Aorta (tissue), 5 donors: ENCODE measurements at places on chromosomes 12 and 14. TPM values are rescaled to one million over a fixed set of nuclear protein-coding genes. Genes with fewer than 3 reads are reported as not detected.

ZBTB1 gene
- total RNA-seq: 33.8 TPM

CCDC184 gene
- 2.2 TPM for total RNA-seq

GPX2 gene
- not detected for total RNA-seq

B3GNT4 gene
- total RNA-seq: not detected

SYCP3 gene
- 0.48 TPM for total RNA-seq

GRCh38 chr14:64860039-64860438 is 19.7 kb downstream of the SPTB start:
- no peak overlapping the region for H3K27ac ChIP-seq
- H3K27me3 ChIP-seq: no peaks in the 10 kb centered on the region
- no peak for DNase-seq
- no peaks in the 10 kb centered on the region for H3K36me3 ChIP-seq
- no peak overlapping the region for H3K4me3 ChIP-seq

ADAM20 gene
- total RNA-seq: 3.8 TPM

DNA sequence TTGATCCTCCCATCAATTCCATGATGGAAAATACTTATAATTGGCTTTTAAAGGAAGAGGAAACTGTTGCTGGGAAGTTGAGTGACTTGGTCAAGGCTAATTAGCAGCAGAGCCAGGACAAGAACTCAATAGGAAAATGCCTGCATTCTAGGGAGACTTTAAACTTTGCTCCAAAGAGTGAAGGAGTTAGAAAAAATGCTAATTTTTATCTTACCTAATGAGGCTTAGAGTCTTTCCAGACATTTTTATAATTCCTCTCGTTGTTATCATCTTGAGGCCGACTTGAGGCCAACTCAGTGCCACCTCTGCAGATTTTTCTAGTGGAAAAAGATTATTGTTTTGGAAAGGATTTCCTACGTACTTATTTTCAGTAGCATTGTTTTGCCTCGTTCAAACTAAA is 344.6 kb downstream of the ETNK1 start:
- H3K36me3 ChIP-seq: no peaks in the 10 kb centered on the region
- H3K4me1 ChIP-seq: no peaks in the 10 kb centered on the region
- H3K27me3 ChIP-seq: no peaks in the 10 kb centered on the region
- no peak for DNase-seq

DNA sequence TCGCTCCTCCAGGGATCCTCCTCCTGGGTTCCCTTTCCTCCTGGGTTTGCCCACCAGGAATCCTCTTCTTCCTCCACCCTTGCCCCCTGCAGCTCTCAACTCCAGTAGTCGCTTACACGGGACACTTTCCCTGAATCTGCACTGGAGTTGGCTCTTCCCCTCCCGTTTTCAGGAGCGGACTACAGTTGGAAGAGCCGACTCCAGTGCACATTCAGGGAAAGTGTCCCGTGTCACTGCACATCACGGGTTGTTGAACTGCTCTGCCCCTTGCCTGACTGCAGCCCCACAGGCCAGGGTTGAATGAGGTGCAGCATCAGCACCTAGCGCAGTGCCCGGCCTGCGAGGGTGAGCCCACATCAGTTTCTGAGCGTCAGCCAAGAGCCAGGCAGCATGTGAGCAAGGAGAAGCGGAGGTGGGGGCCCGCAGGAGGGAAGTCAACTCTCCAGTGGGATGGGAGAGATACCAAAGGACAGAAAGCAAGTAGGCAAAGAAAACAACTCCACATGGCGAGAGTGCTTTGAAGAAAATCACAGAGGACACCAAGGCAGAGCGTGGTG is 13.1 kb downstream of the RAPGEF3 start:
- no peak overlapping the region for H3K27ac ChIP-seq
- no peaks in the 10 kb centered on the region for H3K4me1 ChIP-seq
- DNase-seq: no peak
- H3K27me3 ChIP-seq: no peaks in the 10 kb centered on the region
- no peaks in the 10 kb centered on the region for H3K36me3 ChIP-seq

DNA sequence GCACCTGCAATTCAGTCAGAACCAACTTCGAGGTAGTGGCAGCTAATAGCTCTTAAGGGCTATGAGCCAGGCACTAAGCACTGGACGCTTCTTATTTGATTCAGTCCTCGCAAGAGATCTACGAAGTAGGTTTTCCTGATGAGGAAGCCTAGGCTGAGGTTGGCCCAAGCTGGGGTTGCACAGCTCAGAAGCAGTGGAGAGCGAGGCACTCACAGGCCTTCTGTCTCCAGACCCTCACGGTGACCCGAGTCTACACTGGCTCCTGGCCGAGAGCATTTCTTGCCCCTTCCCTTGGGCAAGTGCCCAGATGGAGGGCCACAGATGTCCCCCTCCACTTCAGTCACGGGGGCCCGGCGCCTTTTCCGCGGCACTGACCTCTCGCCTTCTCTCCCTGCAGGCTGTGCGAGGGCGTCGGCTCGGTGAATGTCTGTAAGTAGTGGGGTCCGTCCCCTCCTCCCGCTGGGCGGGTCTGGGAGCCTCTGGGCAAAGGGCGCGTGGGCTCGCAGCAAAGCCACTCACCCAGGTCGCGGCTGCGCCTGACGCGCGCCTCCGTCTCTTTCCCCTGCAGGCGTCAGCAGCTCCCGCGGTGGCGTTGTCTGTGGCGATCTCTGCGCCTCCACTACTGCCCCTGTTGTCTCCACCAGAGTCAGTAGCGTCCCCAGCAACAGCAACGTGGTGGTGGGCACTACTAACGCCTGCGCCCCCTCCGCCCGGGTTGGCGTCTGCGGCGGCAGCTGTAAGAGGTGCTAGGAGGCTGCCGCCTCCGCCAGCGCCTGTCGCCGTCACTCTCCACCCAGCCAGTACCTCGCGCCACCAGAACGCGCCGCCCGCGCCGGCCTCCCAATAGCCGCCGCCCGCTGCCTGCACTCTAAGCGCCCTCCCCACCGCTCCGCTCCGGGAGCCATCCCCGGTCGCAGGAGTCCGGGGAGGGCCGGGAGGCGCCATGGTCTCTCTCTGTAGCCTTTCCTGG is 13.1 kb downstream of the KRT83 start:
- H3K27me3 ChIP-seq: no peaks in the 10 kb centered on the region
- H3K4me1 ChIP-seq: no peaks in the 10 kb centered on the region
- no peaks in the 10 kb centered on the region for H3K36me3 ChIP-seq
- H3K4me3 ChIP-seq: no peak overlapping the region
- peak; percentile 92 for DNase-seq

DNA sequence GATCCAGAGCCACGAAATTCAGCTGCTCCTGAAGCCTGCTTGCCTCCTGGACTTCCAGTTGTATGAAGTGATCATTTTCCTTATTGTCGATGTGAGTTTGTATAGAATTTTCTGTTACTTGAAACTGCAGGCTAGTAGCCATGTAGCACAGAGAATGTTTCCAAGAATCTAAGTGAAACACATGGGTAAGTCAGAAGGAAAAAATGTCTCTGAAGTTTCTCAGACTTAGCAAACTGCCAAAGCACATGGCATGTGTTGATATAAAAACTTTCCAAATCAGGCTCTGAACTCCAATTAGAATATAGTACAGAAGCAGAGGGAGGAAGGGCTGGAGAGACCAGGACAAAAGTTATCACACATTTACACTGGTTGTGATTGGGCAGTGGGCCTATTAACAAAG is 9.8 kb upstream of the PCNX1 start:
- no peaks in the 10 kb centered on the region for H3K36me3 ChIP-seq
- peak overlapping the region; percentile 97 for H3K27ac ChIP-seq
- H3K4me3 ChIP-seq: no peak overlapping the region
- no peaks in the 10 kb centered on the region for H3K27me3 ChIP-seq
- H3K4me1 ChIP-seq: peaks cover 8% of the 10 kb centered on the region
- DNase-seq: no peak

DNA sequence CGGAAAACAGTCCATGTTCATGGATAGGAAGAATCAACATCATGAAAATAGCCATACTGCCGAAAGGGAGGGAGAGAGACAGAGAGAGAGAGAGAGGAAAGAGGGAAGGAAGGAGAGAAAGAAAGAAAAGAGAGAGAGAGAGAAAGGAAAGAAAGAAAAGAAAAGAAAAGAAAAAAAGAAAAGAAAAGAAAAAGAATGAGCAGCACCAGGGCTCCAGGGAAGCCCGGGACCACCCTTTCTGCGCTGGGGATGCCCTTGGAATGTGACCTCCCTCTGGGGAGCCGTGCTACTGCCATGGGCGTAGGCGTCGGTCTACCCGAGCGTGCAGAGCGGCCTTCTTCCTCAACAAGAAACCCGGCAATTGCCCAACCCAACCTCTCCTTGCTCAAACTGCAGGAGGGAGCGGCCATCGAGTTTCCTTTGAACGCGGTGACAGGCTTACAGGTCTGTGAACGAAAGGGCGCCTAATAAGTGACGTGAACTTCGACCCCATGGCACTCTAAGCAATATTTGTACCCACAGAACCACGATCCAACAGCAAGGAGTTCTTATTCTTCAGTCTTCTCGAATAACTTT is 16.9 kb downstream of the OR6S1 start:
- DNase-seq: peak; percentile 80
- no peaks in the 10 kb centered on the region for H3K4me1 ChIP-seq
- H3K27me3 ChIP-seq: no peaks in the 10 kb centered on the region
- peak overlapping the region; percentile 12 for H3K4me3 ChIP-seq

- H3K4me1 ChIP-seq: no peaks in the 10 kb centered on the region
- H3K36me3 ChIP-seq: no peaks in the 10 kb centered on the region
- no peak for DNase-seq
- no peak overlapping the region for H3K27ac ChIP-seq
- H3K4me3 ChIP-seq: no peak overlapping the region
Observed at GRCh38 chr14:100655741-100656085, 68.5 kb upstream of the BEGAIN start.

GRCh38 chr12:102950107-102950949 is 7.1 kb upstream of the ASCL1 start:
- no peaks in the 10 kb centered on the region for H3K36me3 ChIP-seq
- no peaks in the 10 kb centered on the region for H3K4me1 ChIP-seq
- no peak overlapping the region for H3K27ac ChIP-seq
- H3K4me3 ChIP-seq: no peak overlapping the region

- peaks cover 1% of the 10 kb centered on the region for H3K36me3 ChIP-seq
- peak overlapping the region; percentile 99 for H3K4me3 ChIP-seq
- DNase-seq: no peak
- peak overlapping the region; percentile 31 for H3K27ac ChIP-seq
- H3K4me1 ChIP-seq: peaks cover 3% of the 10 kb centered on the region
- no peaks in the 10 kb centered on the region for H3K27me3 ChIP-seq
Observed at GRCh38 chr12:82359115-82359478, 768 bp downstream of the METTL25 start.

FGF23 gene
- not detected for total RNA-seq

- H3K27me3 ChIP-seq: no peaks in the 10 kb centered on the region
- no peaks in the 10 kb centered on the region for H3K4me1 ChIP-seq
- H3K27ac ChIP-seq: no peak overlapping the region
- no peak for DNase-seq
Observed at GRCh38 chr14:48936362-48936761, 649.8 kb downstream of the RPS29 start.

GRCh38 chr12:65808580-65808979 is 15.7 kb upstream of the HMGA2 start:
- DNase-seq: no peak
- H3K27me3 ChIP-seq: no peaks in the 10 kb centered on the region
- H3K27ac ChIP-seq: no peak overlapping the region
- H3K4me1 ChIP-seq: no peaks in the 10 kb centered on the region
- H3K36me3 ChIP-seq: no peaks in the 10 kb centered on the region

DNA sequence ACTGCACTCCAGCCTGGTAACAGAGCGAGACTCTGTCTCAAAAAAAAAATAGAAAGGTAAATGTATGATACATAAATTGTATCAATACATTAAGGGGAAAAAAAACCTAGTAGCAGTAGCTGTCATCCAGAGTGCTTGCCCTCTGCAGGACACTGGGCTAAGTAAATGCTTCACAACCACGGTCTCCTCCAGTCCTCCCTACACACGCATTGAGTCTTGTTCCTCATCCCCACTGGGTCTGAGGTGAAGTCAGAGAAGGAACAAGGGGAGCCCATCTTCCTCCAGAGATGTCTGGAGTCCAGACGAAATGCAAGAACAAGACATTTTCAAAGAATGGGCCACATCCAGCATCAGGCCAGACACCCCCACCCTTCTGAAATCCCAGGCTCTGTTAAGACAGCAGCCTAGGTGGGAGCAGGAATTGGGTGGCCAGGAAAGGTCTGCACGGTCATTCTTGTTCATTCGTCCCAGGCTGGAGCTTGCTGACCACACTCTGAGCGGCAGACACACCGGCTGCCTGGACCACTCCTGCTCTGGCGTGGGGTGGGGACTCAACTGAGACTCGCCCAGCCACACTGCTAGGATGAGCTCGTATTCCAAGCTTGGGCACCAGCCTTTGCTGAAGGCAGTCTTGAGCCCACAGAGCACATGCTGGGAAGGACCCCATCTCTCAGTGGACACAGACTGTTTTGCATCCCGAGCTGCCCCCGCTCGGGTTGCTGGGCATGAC is 45.5 kb downstream of the CHGA start:
- no peaks in the 10 kb centered on the region for H3K27me3 ChIP-seq
- H3K27ac ChIP-seq: no peak overlapping the region
- no peaks in the 10 kb centered on the region for H3K36me3 ChIP-seq
- no peak overlapping the region for H3K4me3 ChIP-seq
- H3K4me1 ChIP-seq: no peaks in the 10 kb centered on the region

TMEM52B gene
- 0.27 TPM for total RNA-seq

GRCh38 chr14:91348845-91349465 is 68.7 kb downstream of the CCDC88C start:
- H3K4me3 ChIP-seq: no peak overlapping the region
- DNase-seq: peak; percentile 9
- no peak overlapping the region for H3K27ac ChIP-seq
- no peaks in the 10 kb centered on the region for H3K36me3 ChIP-seq
- no peaks in the 10 kb centered on the region for H3K4me1 ChIP-seq
- no peaks in the 10 kb centered on the region for H3K27me3 ChIP-seq

GRCh38 chr12:132196038-132196872 is 52.0 kb downstream of the NOC4L start:
- no peak for DNase-seq
- no peak overlapping the region for H3K27ac ChIP-seq
- no peaks in the 10 kb centered on the region for H3K36me3 ChIP-seq
- H3K27me3 ChIP-seq: no peaks in the 10 kb centered on the region
- H3K4me1 ChIP-seq: no peaks in the 10 kb centered on the region

DNA sequence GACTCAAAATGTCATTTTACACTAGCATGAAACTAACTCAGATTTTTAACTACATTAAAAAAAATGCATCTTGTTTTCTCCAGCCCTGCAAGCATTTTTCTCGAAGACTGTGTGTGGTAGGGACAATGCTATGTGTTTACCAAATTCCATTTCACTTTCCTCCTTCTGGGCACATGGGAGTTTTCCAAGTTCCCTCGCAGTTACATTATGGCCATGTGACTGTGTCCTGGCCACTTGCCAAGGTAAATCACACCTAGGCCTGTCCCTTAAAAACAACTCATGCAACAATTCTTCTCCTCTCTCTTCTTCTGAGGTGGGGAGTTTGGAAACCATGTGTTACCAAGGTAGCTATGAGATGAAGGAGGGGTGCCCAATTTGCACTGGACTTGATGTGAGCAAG is 108.7 kb downstream of the SYT10 start:
- no peak for DNase-seq
- no peaks in the 10 kb centered on the region for H3K4me1 ChIP-seq
- no peak overlapping the region for H3K4me3 ChIP-seq
- H3K36me3 ChIP-seq: no peaks in the 10 kb centered on the region

MANSC4 gene
- not detected for total RNA-seq

GRCh38 chr14:30129807-30130206 is 202.2 kb upstream of the PRKD1 start:
- H3K4me3 ChIP-seq: no peak overlapping the region
- no peaks in the 10 kb centered on the region for H3K27me3 ChIP-seq
- no peak overlapping the region for H3K27ac ChIP-seq
- peaks cover 4% of the 10 kb centered on the region for H3K4me1 ChIP-seq
